Upper lobe of right lung (tissue), 1 donor: ENCODE measurements at places on chromosomes 16 and 17.

DNA sequence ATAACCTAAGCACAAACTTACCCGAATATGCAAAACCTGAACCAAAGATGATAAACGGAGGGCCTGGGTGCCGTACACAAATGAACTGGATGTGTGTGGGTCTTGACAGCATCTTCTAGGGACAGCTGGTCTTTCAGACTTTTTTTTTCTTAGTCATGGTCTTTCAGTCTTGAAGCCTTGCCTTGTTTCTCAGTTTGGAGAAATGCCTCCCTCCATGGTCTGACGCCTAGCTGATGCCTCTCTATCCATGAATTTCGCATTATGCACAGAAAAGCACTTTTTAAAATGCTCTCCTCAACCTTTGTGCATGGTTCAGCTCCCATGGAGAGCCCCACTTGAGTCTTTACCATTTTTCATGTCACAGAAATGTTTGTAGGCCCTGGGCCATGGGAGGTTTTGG lies 52.8 kb upstream of the LYRM9 start:
- H3K27ac ChIP-seq: no peak overlapping the region
- no peaks in the 10 kb centered on the region for H3K36me3 ChIP-seq
- H3K4me3 ChIP-seq: no peak overlapping the region
- H3K4me1 ChIP-seq: no peaks in the 10 kb centered on the region

GRCh38 chr17:58421711-58422110 lies 4.4 kb upstream of the RNF43 start:
- no peaks in the 10 kb centered on the region for H3K36me3 ChIP-seq
- no peak for DNase-seq
- H3K27me3 ChIP-seq: no peaks in the 10 kb centered on the region
- H3K4me1 ChIP-seq: no peaks in the 10 kb centered on the region
- H3K27ac ChIP-seq: no peak overlapping the region

GRCh38 chr16:20214401-20214800 lies 112.9 kb downstream of the GP2 start:
- no peak for DNase-seq
- H3K27ac ChIP-seq: no peak overlapping the region
- H3K4me3 ChIP-seq: no peak overlapping the region
- H3K36me3 ChIP-seq: no peaks in the 10 kb centered on the region
- no peaks in the 10 kb centered on the region for H3K27me3 ChIP-seq

GRCh38 chr17:74452033-74452840 lies 14.2 kb upstream of the CD300A start:
- H3K4me1 ChIP-seq: peaks cover 26% of the 10 kb centered on the region
- H3K36me3 ChIP-seq: no peaks in the 10 kb centered on the region
- no peak overlapping the region for H3K27ac ChIP-seq
- no peak for DNase-seq

GRCh38 chr17:78238823-78239488 lies 7.5 kb downstream of the TMEM235 start:
- H3K27me3 ChIP-seq: no peaks in the 10 kb centered on the region
- H3K27ac ChIP-seq: no peak overlapping the region
- DNase-seq: no peak
- no peaks in the 10 kb centered on the region for H3K4me1 ChIP-seq
- no peaks in the 10 kb centered on the region for H3K36me3 ChIP-seq

DNA sequence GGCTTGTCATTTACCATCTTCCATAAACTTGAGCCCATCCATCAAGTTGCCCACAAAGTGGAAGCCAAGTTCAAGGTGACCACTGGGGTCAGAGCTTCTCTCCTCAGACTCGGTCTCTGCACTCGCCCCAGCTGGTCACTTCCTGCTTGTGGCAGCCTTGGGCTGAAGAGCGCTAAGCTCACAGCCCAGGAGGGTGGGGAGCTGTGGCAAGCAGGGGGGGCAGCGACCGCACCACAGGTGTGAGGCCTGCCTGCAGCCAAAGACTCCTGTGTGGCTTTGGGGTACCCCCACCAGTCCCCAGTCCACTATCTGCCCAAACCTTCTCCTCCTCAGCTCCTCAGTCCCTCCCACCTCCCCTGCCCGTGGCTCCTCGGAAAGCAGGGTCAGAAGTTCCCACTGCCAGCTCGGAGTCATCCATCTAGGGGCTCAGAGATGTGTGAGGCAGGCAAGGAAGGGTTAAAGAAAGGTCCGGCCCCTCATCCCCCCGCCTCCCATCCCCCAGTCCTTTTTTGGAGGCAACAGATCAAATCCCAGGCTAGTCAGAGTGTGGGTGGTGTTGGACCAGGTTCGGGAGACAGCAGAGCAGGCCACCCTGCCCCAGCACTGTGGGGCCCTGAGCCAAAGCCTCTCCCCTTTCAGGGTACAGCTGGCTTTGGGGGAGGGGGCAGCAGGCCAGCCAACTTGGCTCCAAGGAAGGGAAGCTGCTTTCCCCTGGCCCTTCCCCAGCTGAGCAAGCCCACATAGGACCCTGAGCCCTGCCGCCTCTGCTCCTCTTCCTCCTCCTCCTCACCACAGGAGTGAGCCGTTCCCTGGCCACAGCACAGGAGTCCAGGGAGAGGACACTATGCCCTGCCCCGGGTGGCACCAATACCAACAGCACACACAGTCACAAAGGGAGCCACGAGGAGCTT lies 3.2 kb downstream of the CSF3 start:
- no peak overlapping the region for H3K4me3 ChIP-seq
- DNase-seq: no peak
- H3K4me1 ChIP-seq: peaks cover 66% of the 10 kb centered on the region
- H3K36me3 ChIP-seq: peaks cover 28% of the 10 kb centered on the region
- H3K27ac ChIP-seq: peak overlapping the region; percentile 36

GRCh38 chr16:4489030-4489429 lies 12.8 kb downstream of the HMOX2 start:
- no peak overlapping the region for H3K4me3 ChIP-seq
- peaks cover 40% of the 10 kb centered on the region for H3K36me3 ChIP-seq
- no peaks in the 10 kb centered on the region for H3K27me3 ChIP-seq
- peak overlapping the region; percentile 59 for H3K27ac ChIP-seq

GRCh38 chr16:85579923-85580580 lies 33.1 kb upstream of the GSE1 start:
- peak overlapping the region; percentile 63 for H3K27ac ChIP-seq
- peaks cover 55% of the 10 kb centered on the region for H3K4me1 ChIP-seq
- no peaks in the 10 kb centered on the region for H3K27me3 ChIP-seq
- DNase-seq: no peak
- no peaks in the 10 kb centered on the region for H3K36me3 ChIP-seq

DNA sequence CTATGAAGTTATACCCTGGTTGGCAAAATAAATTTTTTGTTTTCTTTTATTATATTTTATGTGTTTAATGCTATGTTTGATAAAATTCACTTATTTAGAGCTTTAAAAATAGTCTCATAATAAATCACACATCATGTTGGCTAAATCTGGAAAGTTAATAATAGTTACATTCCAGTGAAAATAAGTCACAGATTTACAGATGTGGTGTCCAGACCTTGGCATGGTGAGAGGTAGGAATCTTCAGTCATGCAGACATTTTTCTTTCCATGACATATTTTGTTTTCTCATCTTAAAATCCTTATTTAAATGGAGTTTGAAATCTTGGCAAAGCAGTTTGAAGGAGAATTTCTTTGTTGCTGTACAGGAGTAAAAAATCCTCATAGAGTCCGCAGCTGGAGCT lies 48.1 kb upstream of the GOSR1 start:
- peaks cover 6% of the 10 kb centered on the region for H3K4me1 ChIP-seq
- peaks cover 43% of the 10 kb centered on the region for H3K36me3 ChIP-seq
- no peak overlapping the region for H3K27ac ChIP-seq
- DNase-seq: no peak
